K562 (cell line): ENCODE measurements at places on chromosomes 3 and 15. TPM values are rescaled to one million over a fixed set of nuclear protein-coding genes. Genes with fewer than 3 reads are reported as not detected.

Gene GOLGA8J
- total RNA-seq = not detected in 2 replicates

Gene MNS1
- total RNA-seq = 2.5 and 2.7 TPM in 2 replicates

Gene SH2D7
- not detected in 2 replicates for total RNA-seq

Gene ZIC1
- 0.42 TPM in 1 of 2 replicates, not detected in the other for total RNA-seq

Gene SLC28A1
- not detected in 2 replicates for total RNA-seq

Gene TNIK
- 34.2 and 38.8 TPM in 2 replicates for total RNA-seq

Gene SEMA6D
- total RNA-seq = not detected in 2 replicates

Gene ARIH1
- total RNA-seq = 122 and 125 TPM in 2 replicates

Gene TM6SF1
- 2.7 and 4.1 TPM in 2 replicates for total RNA-seq

Gene PLXNB1
- total RNA-seq = 11.4 and 13.9 TPM in 2 replicates

Gene NR2C2
- 32.9 and 33.0 TPM in 2 replicates for total RNA-seq

Gene ATP8B4
- 0.51 and 0.69 TPM in 2 replicates for total RNA-seq

Gene SERP1
- 147 TPM in 2 replicates for total RNA-seq

GRCh38 chr3:146386936-146387335 is 82.4 kb downstream of the PLSCR2 start:
- H3K4me3 ChIP-seq = no peak overlapping the region
- H3K27me3 ChIP-seq = no peaks in the 10 kb centered on the region
- no peak for DNase-seq
- no peak overlapping the region for H3K27ac ChIP-seq

DNA sequence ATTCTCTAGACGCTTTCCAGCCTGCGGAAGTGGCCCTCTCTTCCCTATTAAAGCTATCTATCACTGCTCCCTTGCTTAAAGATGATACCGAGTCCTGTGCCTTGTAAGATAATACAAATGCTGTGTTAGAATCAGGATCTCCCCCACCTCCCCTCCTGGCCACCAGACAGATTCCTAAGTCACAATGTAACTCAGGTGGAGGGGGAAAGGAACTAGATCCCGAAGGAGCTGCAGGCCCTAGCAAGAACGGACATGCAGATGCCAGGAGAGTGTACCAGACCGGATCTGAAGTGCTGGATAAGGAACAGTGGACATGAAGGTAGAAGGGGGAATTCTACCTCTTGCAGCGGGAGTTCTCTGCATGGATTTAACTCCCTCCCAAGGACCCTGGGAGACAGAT is 230.7 kb upstream of the LYSMD4 start:
- H3K36me3 ChIP-seq = no peaks in the 10 kb centered on the region
- no peak overlapping the region for H3K4me3 ChIP-seq
- H3K27ac ChIP-seq = no peak overlapping the region
- no peaks in the 10 kb centered on the region; the same call in 2 of the 3 replicates for H3K27me3 ChIP-seq
- DNase-seq = no peak
- H3K4me1 ChIP-seq = no peaks in the 10 kb centered on the region

GRCh38 chr3:72247645-72248388 is 462.9 kb upstream of the PROK2 start:
- H3K36me3 ChIP-seq = no peaks in the 10 kb centered on the region
- DNase-seq = no peak
- H3K4me1 ChIP-seq = no peaks in the 10 kb centered on the region
- H3K4me3 ChIP-seq = no peak overlapping the region
- no peak overlapping the region for H3K27ac ChIP-seq

- H3K27ac ChIP-seq = no peak overlapping the region
- no peak for DNase-seq
- H3K4me3 ChIP-seq = no peak overlapping the region
- H3K36me3 ChIP-seq = no peaks in the 10 kb centered on the region
- H3K4me1 ChIP-seq = no peaks in the 10 kb centered on the region
- H3K27me3 ChIP-seq = no peaks in the 10 kb centered on the region
Observed at GRCh38 chr3:112407888-112408702, 75.1 kb downstream of the CD200 start.

DNA sequence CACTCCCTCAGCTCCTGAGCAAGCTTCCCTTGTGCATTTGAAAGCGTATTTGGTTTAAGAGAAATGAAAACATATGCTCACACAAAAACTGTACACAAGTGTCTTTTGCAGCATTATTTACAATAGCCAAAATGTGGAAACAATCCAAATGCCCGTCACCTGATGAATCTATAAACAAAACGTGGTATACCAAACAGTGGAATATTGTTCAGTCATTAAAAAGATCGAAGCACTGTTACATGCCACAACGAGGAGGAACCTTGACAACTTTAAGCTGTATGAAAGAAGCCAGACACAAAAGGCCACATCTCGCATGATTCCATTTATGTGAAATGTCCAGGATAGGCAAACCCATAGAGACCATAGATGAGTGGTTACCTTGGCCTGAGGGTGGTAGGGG is 71.6 kb upstream of the CMTM7 start:
- H3K4me3 ChIP-seq = no peak overlapping the region
- peaks cover 16% of the 10 kb centered on the region for H3K27me3 ChIP-seq
- no peaks in the 10 kb centered on the region for H3K4me1 ChIP-seq
- no peak overlapping the region for H3K27ac ChIP-seq
- H3K36me3 ChIP-seq = no peaks in the 10 kb centered on the region

DNA sequence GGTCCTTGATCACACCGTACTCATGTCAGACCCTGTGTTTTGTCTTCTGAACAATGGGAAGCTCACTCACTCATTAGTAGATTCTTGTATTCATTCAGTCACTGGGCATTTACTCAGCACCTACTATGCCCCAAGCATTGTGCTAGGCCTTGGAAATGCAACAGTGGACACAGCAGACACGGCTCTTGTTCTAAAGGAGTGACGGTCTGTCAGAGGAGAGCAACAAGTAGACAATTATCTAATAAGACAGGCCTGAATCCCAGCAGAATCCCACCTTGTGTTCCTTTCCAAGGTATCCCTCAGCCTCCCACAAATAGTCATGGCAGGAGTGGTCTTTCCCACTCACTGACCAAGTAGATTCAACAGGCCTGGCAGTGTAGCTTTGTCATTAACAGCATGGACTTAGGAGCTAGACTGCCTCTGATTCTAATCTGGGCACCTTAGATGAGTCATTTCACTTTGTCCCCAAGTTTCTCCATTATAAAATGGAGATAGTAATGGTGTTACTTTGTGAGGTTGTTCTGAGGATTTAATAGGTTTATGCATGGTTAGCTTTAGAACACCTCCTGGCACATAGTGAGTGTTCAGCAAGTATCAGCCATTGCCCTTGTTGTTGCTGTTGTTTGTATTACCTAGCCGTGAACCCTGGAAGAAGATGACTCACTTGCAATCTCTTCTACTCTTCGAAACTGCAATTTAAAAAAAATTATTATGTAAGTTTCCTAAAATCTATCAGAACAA is 69.1 kb downstream of the SSUH2 start:
- H3K4me3 ChIP-seq = no peak overlapping the region
- H3K27ac ChIP-seq = no peak overlapping the region
- DNase-seq = no peak
- H3K27me3 ChIP-seq = 0 out of 2 replicates have a peak, but pooled peaks cover 6% of the 10 kb centered on the region
- no peaks in the 10 kb centered on the region for H3K36me3 ChIP-seq

DNA sequence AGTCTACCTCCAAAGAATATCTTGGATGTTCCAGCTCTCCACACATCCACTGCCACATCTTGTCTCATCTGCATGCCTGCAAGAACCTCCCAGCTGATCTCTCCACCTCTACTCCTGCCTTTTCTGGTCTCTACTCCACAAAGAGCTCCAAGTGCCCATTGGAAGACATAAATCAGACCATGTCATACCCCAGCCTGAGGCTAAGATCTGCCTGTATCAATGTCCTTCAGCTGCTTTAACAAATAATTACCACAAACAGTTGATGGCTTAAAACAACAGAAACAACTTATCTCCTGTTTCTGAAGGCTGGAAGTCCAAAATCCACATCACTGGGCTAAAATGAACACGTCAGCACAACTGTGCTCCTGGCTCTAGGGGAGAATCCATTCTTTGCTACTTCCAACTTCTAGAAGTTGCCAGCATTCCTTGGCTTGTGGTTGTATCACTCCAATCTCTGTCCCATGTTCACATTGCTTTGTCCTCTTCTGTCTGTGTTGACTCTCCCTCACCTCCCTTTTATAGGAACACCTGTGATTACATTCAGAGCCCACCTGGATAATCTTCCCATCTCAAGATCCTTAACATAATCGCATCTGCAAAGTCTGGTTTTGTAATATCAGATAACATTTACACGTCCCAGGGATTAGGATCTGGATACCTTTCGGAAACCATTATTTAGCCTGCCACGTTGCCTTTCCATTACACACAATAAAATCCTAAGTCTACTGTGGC is 17.0 kb upstream of the LMCD1 start:
- no peaks in the 10 kb centered on the region for H3K27me3 ChIP-seq
- no peak overlapping the region for H3K4me3 ChIP-seq
- no peaks in the 10 kb centered on the region for H3K36me3 ChIP-seq
- H3K27ac ChIP-seq = no peak overlapping the region

DNA sequence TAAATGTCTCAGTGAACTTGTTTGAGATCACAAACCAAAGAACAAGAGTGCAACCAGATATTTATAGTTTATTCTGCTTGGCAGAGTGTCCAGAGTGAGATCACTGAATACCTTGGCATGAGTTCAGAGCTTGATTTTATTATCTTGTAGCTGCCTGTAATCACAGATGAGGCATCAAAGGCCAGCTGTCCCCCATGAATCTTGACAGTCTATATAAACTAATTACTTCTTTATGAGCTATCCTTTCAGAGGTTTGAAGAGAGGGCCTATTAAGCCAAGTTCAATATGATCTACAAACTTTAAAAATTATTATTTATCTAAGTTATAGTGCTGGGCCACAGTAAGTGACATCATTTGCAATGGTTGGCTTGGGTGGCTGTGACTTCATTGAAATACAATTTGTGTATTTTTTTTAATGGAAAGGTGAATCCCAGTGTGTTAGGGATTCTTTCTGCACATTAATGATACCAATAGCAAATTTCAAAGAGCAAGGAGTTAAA is 251.5 kb downstream of the CLSTN2 start:
- no peak overlapping the region for H3K27ac ChIP-seq
- no peaks in the 10 kb centered on the region for H3K36me3 ChIP-seq
- H3K27me3 ChIP-seq = no peaks in the 10 kb centered on the region
- no peak overlapping the region for H3K4me3 ChIP-seq

- H3K4me3 ChIP-seq = no peak overlapping the region
- H3K36me3 ChIP-seq = no peaks in the 10 kb centered on the region
- H3K27me3 ChIP-seq = no peaks in the 10 kb centered on the region
- peaks cover 11% of the 10 kb centered on the region for H3K4me1 ChIP-seq
Observed at GRCh38 chr3:195094191-195094921, 176.6 kb downstream of the XXYLT1 start.

GRCh38 chr15:40334941-40335795 is 5.6 kb downstream of the CCDC9B start:
- H3K4me1 ChIP-seq = peaks cover 71% of the 10 kb centered on the region
- no peak overlapping the region for H3K27ac ChIP-seq
- DNase-seq = no peak
- no peaks in the 10 kb centered on the region; the same call in 2 of the 3 replicates for H3K36me3 ChIP-seq
- no peak overlapping the region for H3K4me3 ChIP-seq

- H3K4me3 ChIP-seq = no peak overlapping the region
- H3K27me3 ChIP-seq = peaks cover 2% of the 10 kb centered on the region; the same call in 2 of the 3 replicates
- H3K4me1 ChIP-seq = no peaks in the 10 kb centered on the region
- no peak for DNase-seq
- no peak overlapping the region for H3K27ac ChIP-seq
Observed at GRCh38 chr3:139439278-139439677, 37.0 kb downstream of the RBP2 start.

DNA sequence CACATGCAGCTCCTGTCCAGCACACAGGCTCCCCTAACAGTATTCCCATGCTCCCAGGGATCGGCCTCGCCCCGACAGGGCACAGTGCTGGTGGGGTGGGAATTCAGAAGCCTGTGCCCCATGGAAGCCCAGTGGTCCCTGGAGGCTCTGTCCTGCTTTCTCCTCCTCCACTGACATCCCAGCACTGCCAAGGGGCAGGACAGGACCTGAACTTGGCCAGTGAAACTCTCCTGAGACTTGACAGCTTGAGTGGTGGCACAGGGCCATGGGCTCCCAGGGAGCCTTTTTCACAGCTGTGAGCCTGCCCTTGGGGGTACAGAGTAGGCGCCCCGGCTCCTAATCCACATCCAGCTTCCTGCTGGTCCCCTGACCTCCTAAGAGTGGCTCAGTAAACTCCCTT is 38.4 kb downstream of the IQSEC1 start:
- no peak overlapping the region for H3K4me3 ChIP-seq
- DNase-seq = no peak
- H3K27ac ChIP-seq = no peak overlapping the region
- H3K4me1 ChIP-seq = peaks cover 8% of the 10 kb centered on the region
- H3K36me3 ChIP-seq = no peaks in the 10 kb centered on the region

DNA sequence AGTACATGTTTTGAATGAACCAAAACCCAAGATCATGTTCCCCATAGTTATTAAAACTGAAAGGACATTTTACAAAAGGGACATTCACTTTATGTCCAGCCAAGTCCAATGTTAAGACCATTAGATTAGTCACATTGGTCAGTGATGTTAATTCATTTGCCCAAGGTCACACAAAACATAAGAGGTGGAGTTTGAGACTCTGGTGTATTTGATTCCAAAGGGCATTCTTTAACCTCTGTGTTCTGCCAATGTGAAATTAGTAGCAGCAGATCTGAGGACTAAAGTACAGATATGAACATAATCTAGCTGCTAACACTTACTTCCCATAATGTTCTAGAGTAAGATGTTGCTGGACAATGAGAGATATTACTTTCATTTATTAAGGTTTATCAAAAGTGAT is 425.6 kb downstream of the TUSC7 start:
- no peak overlapping the region for H3K4me3 ChIP-seq
- H3K27me3 ChIP-seq = no peaks in the 10 kb centered on the region
- H3K4me1 ChIP-seq = no peaks in the 10 kb centered on the region
- DNase-seq = no peak
- H3K27ac ChIP-seq = no peak overlapping the region

DNA sequence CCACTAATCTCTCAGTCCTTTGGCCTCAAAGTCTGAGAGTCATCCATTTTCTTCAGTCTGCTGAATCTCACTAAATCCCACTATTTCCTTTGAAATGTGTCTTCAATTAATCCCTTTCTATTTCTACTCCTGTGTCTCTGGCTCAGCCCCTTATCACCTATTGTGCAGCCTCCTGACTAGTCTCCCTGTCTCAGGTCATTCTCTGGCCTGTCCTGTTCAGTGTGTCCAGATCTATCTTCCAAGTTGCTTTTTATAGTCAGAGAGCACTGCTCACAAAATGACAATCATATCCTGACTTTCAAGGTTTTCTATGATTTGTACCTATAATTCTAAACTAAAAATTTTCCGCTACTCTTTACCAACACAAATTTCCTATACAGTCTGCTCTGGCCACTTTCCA is 7.6 kb downstream of the ROPN1 start:
- no peak for DNase-seq
- H3K4me1 ChIP-seq = no peaks in the 10 kb centered on the region
- H3K4me3 ChIP-seq = no peak overlapping the region
- H3K36me3 ChIP-seq = no peaks in the 10 kb centered on the region

DNA sequence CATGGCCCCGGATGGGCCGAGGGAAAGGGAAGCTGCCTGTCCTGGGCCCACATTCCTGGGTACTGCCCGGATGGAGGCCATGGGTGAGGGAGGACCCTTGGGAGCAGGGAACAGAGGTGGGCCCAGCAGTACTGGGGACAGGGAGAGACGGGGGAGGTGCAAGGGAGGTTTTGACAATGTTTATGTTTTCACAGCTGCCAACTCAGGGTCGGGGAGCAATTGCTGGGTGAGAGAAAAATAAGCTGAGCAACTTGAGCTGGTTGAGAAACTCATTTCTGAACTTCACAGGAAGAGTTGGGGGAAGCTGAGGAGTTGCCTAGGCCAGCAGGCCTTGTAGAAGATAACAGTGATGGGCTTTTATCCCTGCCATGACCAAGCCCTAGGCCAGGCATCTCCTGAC is 11.1 kb upstream of the TSPAN3 start:
- no peak overlapping the region for H3K4me3 ChIP-seq
- H3K27ac ChIP-seq = no peak overlapping the region
- DNase-seq = no peak
- H3K36me3 ChIP-seq = no peaks in the 10 kb centered on the region
- peaks cover 5% of the 10 kb centered on the region for H3K4me1 ChIP-seq
